CD8-positive, alpha-beta memory T cell (primary cell): ENCODE measurements at places on chromosomes 1 and 21.

- no peak for DNase-seq
Measured at GRCh38 chr1:218867066-218867465, 306.6 kb upstream of the LYPLAL1 start.

DNA sequence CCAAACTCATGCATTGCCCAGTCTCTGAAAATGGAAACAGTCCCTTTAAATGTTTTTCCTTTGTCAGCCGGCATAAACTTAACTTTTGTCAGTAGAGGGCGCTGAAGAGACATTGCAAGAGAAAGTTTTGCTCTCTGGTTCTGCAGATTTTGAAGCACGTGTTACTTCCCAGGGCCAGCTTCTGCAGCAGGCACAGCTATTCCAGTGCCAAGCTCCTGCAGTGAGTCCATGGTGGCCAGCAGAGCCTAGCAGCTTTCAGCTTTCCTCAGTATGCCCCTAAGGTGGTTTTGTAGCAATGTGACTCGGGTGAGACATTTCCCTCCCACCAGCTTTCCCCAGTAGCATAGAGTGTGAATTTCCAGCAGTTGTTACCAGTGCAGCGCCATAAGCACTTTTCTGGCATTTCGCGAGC, 2.6 kb upstream of the IFI44L start:
- DNase-seq = peak; percentile 10

GRCh38 chr1:943545-944340, 15.3 kb downstream of the NOC2L start:
- no peak for DNase-seq

DNA sequence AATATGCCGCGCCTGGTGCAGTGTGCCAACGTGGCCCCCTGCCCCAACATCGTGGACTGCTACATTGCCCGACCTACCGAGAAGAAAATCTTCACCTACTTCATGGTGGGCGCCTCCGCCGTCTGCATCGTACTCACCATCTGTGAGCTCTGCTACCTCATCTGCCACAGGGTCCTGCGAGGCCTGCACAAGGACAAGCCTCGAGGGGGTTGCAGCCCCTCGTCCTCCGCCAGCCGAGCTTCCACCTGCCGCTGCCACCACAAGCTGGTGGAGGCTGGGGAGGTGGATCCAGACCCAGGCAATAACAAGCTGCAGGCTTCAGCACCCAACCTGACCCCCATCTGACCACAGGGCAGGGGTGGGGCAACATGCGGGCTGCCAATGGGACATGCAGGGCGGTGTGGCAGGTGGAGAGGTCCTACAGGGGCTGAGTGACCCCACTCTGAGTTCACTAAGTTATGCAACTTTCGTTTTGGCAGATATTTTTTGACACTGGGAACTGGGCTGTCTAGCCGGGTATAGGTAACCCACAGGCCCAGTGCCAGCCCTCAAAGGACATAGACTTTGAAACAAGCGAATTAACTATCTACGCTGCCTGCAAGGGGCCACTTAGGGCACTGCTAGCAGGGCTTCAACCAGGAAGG, 4.3 kb downstream of the GJB3 start:
- no peak for DNase-seq

GRCh38 chr1:53520481-53520880, 61.3 kb downstream of the DMRTB1 start:
- DNase-seq = no peak
